Lung (tissue), 17 donors: ENCODE measurements at places on chromosomes 4 and X.

DNA sequence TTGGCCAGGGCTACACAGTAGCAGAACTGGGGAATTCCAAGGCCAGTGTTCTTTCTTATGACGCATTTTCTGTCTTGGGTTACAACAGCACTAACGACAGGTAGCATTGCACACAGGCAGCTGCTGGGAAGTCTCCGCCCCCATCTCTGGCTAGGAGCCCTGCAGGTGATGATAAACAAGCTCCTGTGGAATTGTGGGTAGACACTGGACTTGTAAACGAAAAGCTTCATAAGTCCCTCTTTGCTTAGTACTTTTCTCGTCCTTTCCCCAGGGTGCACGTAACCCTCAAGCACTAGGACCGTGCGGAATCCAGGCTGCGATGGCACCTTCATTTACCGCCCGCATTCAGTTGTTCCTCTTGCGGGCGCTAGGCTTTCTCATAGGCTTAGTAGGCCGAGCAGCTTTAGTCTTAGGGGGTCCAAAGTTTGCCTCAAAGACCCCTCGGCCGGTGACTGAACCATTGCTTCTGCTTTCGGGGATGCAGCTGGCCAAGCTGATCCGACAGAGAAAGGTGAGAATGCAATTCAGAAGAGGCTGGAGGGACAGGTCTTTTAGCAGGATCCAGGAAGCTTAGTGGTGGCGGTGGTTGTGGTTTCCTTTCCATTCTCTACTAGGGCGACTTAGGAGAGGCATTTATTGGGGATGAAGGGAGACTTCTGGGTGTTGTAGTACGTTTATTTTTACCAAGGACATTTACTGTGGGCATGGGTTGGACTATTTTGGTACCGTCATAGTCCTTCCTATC, at the start of gene FAAH2:
TSS of gene FAAH2 (plus strand) at position 200 of the 745 bp plus-strand sequence. CDS start at position 320, 120 bp downstream.
- peak; percentile 59 for DNase-seq

DNA sequence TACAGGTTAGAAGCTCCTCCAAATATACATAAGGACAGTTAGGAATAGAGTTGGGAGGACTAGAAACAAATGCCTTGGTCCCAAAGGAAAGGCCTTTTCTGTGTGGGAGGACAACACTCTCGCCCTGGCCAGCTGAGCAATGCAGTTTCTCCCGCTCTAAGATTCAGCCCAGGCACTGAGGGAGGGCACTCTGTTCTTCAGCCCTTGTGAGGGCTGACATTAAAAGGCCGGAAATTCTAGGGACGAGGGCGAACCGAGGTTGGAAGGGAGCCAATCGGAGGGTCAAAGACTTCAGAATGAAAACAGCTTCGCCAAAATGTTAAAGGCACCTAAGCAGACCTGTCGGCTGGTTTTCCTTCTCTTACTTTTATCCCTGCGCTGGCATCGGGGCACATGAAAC, 2.9 kb upstream of the PTCHD1 start:
- no peak for DNase-seq

- DNase-seq = no peak
Observed at GRCh38 chr4:26034849-26035248, 120.8 kb downstream of the SMIM20 start.

DNA sequence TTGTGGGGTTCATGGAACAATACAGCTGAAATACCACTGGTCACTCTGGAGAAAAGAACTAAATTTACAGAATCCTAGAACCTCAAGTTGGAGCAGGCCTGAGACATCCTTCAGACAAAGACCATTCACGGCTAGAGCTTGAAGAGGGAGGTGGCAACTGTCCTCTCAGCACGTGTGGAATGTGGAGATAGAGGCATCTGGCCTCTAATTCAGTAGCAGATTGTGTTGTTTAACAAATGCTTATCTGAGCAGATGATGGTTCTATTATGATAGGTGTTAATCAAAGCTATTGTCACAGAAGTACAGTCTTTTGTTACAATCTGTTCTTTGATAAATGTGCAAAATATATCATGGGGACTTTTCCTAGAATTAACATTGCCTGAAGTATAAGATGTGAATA, 121.7 kb upstream of the KCNIP4 start:
- DNase-seq = no peak

DNA sequence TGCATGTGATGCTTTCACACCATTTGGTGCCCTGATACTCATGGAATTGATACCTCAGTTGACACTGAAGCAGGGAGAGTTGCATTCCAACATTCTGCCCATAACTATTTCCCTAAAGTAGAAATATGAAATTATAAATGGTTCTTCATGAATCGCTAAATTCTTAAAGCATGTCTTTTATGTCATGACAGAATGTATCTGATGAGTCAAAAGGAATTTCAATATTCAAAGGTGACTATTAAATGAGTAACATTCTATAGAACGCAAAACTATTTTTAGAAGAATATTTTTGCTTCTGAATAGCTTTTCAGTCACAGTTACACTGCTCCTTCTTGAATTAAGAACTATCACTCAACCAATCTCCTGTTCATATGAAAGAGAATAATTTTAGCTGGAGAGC, 152.8 kb downstream of the ADGRA3 start:
- DNase-seq = no peak

GRCh38 chr4:6887591-6888371, 21.8 kb upstream of the TBC1D14 start:
- DNase-seq = no peak

DNA sequence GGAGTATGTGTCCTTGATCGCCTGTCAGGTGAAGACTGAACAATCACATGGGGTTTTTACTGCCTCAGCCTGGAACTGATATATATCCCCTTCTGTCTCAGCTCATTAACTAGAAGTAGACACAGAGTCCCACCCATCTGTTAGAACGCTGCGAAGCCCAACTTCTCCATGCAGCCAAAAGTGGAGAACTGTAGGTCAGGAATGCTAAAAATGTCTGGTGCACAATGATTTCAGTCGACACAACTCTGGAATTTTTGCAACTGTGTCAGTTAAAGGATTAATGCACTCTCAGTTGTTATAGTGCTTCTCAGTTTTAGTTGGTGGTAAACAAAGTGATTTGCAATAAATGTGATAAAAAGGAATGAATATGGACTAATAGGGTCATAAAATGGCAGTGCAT, 287.2 kb downstream of the INPP4B start:
- DNase-seq = peak; percentile 54

DNA sequence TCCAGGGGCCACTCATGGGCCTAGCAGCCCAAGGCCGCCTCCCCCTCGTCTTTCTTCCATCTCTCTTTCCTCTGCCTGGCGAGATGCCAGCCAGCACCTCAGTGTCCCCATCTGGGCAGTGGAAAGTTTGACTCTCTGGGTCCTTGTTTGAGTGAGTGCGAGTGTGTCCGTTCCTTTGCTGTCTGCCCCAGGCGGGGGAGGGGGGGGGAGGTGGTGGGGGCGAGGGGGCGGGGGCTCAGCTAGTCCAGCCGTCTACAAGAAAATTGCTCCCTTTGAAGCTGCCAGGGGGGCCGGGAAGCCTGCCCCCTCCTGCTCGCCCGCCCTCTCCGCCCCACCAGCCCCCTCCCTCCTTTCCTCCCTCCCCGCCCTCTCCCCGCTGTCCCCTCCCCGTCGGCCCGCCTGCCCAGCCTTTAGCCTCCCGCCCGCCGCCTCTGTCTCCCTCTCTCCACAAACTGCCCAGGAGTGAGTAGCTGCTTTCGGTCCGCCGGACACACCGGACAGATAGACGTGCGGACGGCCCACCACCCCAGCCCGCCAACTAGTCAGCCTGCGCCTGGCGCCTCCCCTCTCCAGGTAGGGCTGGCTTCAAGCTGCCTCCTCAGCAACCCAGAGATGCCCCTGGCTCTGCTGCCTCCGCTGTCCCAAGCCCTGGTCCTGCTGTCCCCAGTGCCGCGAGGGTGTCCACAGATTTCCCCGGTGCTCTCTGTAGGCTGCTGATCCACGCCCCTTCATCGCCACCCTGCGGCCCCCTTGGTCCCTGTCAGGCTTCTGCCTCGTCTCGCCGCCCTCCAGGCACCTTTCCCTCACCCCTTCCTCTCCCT, at the start of gene BGN:
TSS of gene BGN (plus strand) at position 440 of the 821 bp plus-strand sequence. CDS start 9,652 bp downstream, outside the sequence.
- peak; percentile 79 for DNase-seq

DNA sequence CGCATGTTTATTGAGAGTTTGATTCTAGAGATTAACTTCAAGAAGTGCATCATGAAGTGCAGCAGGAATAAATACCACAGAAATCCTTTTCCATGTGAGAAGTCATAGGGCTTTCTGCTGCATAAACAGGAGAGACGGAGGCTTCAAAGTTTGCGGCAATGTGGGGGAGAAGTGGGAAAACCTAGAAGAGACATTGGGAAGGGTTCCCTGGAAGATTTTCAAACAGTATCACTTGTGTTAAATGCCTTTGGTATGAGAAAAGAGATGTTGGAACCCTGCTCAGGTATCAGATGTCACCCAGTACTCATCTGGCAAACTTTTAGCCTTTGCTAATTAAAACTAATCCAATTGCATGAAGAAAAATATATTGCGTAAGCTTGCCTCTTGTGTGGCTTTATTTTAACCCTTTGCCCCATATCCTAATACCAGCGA, 15.4 kb downstream of the NHS start:
- peak; percentile 63 for DNase-seq

- peak; percentile 32 for DNase-seq
Observed at GRCh38 chr4:182923366-182923765, 6.2 kb upstream of the DCTD start.

- no peak for DNase-seq
Observed at GRCh38 chr4:687971-688853, 739 bp downstream of the SLC49A3 start.

- no peak for DNase-seq
Observed at GRCh38 chr4:22003878-22004277, 55.3 kb upstream of the KCNIP4 start.

DNA sequence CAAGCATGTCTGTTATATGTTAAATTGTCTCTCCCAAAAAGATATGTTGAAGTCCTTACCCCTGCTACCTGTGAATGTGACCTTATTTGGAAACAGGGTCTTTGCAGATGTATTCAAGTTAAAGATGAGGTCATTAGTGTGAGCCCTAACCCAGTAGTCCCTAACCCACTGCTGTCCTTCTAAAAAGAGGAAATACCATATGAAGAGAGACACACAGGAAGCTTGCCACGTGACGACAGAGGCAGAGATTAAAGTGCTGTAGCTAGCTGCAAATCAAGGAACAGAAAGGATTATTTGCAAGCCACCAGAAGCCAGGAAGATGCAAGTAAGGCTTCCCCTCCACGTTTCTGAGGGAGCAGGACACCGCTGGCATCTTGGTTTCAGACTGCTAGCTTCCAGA, 150.1 kb downstream of the HNRNPD start:
- no peak for DNase-seq

DNA sequence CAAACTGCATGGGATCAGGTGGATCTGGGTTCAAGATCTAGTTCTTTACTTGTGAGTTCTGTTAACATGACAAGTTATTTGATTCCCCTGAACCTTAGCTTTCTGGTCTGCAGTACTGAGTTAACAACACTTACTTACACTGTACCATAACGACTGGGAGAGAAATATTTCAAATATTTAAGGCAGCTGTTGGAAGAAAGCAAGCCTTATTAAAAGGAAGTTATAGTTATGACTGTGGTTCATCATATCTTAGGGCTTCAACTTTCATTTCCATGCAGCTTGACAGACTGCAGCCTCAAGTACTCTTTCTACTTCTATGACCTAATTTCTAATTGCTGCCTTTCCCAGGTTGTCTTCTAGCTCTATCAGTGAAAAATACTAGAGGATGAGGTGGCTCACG, 40.0 kb upstream of the PDGFRA start:
- no peak for DNase-seq
